ENCODE measurements at places on chromosomes 6 and 20. TPM values are rescaled to one million over a fixed set of nuclear protein-coding genes. Genes with fewer than 3 reads are reported as not detected.

COQ3 gene
- 11.4 TPM for total RNA-seq

HLA-DQB2 gene
- 27.1 TPM for total RNA-seq

FAM83C gene
- total RNA-seq: not detected

MCCD1 gene
- not detected for total RNA-seq

RSPH4A gene
- 0.13 TPM for total RNA-seq

RNF144B gene
- total RNA-seq: 0.58 TPM

TFAP2A gene
- 0.21 TPM for total RNA-seq

STMN3 gene
- 2.5 TPM for total RNA-seq
